ENCODE measurements at places on chromosomes 4 and X.

- no peak for DNase-seq
Observed at GRCh38 chr4:144547678-144548298, 98.2 kb upstream of the HHIP start.

DNA sequence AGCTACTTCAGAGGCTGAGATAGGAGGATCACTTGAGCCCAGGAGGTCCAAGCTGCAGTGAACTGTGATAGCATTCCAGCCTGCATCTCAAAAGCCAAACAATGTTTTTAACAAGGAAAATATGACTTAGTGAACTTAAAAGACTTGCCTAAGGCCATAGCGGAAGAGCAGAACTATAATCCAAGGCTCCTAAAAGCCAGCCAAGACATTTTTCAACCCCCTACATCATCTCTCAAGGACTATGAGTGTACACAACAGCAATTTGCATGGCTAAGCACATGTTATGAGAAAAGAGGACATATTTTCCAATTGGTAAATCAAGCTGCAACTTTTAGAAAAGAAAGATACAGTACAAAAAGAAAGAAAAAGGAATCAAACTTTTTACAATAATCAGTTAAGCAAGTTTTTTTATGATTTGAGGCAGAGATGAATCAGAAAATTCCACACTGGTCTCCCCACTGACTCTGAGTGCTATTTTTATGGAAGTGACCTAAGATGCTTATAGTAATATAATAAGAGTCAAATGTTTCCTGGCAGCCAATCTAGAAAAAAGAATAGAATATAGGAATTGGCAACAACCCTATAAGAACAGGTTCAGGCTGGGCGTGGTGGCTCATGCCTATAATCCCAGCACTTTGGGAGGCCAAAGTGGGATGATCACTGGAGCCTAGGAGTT lies 9.8 kb upstream of the ACOT9 start:
- DNase-seq, result no peak

DNA sequence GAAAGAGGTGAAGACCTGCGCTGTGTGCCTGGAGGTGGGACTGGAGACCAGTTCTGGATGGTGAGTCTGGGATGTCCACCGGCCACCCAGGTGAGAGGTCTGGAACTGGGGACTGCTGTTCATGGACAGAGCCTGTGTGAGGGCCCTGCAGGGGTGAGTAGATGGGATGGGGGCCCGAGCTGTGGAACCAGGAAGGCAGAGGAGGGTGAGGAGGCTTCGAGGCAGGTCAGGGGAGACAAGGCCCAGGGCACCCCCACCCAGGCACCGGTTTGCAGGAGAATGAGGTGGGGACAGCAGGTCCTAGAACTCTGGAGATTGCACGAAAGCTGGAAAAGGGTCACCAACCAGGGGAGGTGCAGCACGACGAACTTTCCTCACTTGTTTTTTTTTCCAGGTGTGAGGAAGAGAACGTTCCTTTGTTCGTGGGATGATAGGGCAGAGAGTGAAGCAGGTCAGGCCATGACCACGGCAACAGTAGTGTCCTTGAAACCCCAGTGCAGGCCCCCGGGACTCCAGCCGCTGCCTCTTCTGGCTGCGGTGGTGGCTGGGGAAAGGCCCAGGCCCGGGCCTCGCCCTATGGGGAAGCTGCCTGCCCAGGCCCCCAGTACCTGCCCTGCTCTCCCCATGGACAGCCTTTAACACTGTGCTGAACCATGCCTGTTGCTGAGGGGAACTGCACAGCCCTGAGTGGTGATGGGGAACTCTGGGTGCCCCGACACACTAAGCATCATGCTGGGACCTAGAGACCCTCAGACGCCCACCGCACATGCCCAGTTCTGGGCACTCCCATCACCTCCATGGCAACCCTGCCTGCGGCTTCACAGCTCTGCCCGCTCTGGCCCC lies 22.9 kb downstream of the TNIP2 start:
- no peak for DNase-seq

DNA sequence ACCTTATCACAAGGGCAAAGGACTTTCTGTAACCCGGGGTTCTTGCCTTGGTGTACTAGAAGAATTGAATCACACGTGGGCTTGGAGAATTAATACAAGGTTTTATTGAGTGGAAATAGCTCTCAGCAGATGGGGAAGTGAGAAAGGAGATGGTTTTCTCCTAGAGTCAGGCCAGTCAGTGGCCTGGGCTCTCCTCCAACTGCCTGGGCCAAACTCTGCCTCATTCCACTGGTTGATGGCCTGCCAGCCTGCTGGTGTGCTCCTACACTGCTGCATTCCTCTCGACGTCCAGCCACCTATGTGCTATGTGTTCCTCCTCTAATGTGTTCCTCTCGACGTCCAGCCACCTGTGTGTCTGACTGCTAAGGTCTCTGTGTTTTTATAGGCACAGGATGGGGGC lies 35.3 kb upstream of the SPIN2A start:
- DNase-seq, result no peak

GRCh38 chrX:54166915-54167314 lies 16.1 kb downstream of the FAM120C start:
- DNase-seq, result no peak

- DNase-seq, result no peak
Observed at GRCh38 chrX:22950269-22951266, 49.2 kb upstream of the DDX53 start.

DNA sequence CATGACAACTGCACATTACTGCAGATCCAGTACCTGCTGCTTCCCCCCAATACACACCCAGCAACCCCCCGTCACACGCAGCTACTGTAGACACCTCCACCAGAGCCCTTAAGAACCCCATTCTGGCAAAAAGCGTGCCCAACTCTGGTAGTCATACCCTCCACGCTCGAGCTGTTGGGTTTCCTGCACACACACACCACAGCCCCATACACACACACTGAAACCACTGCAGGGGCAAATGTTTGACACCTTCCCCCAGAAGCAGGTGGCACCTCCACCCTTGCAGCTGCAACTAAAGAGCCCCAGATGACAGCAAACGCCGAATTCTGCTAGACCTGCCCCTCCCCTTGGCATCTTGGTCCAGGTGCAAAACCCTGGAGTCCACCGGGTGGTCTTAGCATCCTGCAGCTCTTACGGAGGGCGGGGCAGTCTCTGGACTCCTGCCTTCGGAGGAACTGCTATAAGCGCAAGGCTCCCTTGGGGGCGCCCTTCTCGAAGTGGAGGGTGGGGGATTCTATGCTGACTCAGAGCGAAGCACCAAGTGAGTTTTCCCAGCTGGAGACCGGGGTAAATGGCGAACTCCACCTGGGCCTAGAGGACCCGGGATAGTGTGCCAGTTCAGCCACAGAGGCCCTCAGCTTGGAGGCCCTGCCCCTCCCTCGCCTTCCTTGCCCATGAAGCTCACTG lies 1.5 kb downstream of the FRMPD3 start:
- no peak for DNase-seq

DNA sequence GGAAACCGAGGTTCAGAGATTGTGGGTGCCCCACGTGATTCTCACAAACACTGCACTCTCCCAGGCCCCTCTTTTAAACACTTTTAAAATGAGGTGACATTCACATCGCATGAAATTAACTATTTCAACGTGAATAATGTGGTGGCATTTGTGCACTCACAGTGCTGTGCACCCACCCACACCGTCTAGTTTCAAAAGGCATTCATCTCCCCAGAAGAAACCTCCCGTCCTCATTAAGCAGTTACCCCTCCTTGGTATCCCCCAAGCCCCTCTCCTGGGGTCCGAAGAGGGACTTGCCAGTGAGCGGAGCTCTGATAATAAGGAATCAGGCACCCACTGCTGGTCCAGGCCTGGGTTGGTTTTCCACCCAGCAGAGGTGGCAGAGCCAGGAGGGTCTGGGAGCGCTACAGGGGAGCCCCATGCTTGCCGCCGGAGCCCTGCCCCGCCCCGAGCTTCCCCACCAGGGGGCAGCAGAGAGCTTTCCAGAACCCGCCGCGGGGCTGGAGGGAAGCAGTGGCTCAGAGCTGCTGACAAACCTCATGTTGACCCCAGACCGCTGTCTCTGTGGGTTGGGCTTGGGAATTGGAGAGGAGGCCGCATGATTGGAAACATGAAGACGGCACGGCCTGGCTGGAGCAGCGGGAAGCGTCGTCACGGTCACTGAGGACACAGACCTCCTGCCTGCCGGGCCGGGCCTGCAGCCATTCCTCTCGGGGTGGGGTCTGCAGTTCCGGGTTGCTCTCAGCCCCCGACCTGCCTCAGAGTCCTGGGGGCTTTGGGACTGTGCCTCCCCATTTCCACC lies 27.5 kb upstream of the HTRA3 start:
- peak; percentile 90 for DNase-seq

DNA sequence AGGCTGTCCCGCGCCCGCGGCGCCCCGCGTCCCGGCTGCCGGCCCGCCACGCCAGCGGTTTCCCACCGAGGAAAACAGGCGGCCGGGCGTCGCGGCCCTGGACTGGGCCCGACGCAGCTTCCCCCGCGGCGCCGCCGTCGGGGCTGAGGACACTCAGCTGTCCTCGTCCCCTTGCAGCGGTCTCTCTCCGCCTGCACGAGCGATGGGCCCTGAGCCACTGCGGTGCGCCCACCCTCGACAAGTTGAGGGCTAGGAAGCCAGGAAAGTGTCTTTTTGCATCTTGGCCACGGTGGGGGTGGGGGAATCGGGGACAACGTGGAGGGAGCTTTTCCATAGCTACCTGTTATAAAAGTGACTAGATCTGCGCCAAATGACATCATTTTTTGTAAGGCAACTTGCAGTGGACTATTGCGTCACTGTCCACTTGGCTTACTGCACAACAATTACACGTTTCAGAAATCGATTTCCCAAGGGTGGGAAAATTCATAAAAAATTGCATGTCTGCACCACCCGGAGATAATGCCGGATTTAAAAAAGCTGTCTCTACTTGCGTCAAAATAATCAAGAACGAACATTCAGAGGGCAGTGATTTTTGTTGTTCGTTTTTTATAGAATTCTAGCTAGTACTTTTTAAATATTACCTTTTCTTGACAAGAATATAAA lies 1.1 kb downstream of the KLHL15 start:
- DNase-seq, result no peak

- DNase-seq, result no peak
Observed at GRCh38 chr4:171601091-171601490, 212.1 kb upstream of the GALNTL6 start.

- DNase-seq, result no peak
Observed at GRCh38 chr4:17332478-17332877, 179.4 kb downstream of the QDPR start.

DNA sequence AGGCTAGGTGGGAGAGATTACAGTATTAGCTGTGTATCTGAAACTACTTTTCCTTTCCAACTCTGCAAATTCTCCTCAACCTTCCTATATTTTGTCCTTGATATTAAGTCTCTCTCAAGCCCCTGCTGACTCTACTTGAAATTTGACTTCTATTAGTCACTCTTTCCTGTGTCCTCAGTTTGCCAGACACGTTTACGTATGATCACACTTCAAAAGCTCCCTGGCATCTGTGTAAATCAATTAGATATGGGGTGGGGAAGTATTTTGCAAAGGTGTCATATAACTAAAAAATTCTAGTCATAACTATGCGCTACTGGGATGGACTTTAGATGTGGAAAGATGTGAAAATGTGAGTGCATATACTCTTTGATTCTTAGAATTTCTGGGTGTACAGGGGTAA lies 67.4 kb upstream of the ARHGAP24 start:
- DNase-seq, result no peak

Measured in activated CD4-positive, CD25-positive, alpha-beta regulatory T cell treated with anti-CD3 and anti-CD28 coated beads, Interleukin-2, amount 50 U/mL, for 72 hours (primary cell).